ENCODE measurements at places on chromosomes 5 and 9. TPM values are rescaled to one million over a fixed set of nuclear protein-coding genes. Genes with fewer than 3 reads are reported as not detected.

DNA sequence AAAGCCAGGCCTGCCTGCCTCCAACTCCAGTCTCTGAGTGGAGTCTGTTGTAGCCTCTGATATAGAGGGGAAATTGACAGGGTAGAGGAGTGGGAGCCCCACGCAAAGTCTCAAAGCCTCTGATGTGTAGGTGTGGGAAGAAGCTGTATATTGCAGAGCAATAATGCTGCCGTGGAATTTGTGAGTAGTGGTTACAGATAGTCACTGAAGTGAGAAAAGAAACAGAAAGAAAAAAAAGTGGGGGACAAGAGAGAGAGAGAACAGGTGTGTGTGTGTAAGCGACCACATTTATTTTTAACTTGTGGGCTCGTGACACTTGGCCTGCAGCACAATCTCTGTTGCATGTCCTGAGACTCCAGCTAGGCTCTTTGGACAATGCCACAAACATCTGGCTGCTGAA lies 227.8 kb downstream of the NSG2 start:
- H3K4me3 ChIP-seq, result no peak overlapping the region
- no peak overlapping the region for H3K27ac ChIP-seq
- no peak for DNase-seq
- H3K36me3 ChIP-seq, result no peaks in the 10 kb centered on the region
- no peaks in the 10 kb centered on the region for H3K4me1 ChIP-seq

- no peaks in the 10 kb centered on the region for H3K27me3 ChIP-seq
- DNase-seq, result no peak
- H3K4me1 ChIP-seq, result no peaks in the 10 kb centered on the region
- H3K36me3 ChIP-seq, result no peaks in the 10 kb centered on the region
These were observed 499.0 kb downstream of the EBF1 start for GRCh38 chr5:158600679-158601078.

Gene NPR2
- total RNA-seq, result 2.7 TPM

DNA sequence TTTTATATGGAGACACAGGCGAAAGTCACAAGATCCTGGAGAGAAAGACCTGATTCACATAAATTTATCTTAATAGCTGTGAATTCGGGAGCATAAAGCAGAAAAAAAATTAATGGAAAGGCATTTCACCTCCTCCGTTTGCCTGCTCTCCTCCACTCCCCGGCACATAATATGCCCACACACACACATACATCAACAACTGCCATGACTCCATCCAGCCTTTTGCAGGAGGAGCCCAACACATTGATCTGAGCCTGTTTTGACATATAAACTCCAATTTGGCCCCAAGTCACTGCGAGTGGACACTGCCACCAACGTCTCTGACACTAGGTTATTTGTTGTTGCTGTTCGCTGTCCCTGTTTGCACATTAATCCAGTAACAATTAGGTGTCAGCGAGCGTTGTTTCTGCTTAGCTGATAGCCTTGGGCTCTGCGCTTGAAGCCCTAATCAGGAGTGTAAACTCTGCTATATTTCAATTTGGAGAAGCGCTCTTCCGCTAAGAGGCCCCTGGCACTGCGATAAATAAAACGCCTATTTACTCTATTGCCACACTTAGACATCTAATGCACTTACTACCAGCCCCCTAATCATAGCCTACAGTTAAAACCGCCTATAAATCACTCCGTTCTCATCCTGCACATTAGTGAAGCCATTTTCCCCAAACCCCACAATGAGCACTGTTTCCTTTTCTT lies 195.8 kb upstream of the TBCA start:
- peaks cover 7% of the 10 kb centered on the region for H3K27me3 ChIP-seq
- no peak overlapping the region for H3K27ac ChIP-seq
- DNase-seq, result no peak
- no peak overlapping the region for H3K4me3 ChIP-seq
- H3K4me1 ChIP-seq, result no peaks in the 10 kb centered on the region

Gene MRPS2
- 18.3 TPM for total RNA-seq

Gene ANKRD34B
- not detected for total RNA-seq

DNA sequence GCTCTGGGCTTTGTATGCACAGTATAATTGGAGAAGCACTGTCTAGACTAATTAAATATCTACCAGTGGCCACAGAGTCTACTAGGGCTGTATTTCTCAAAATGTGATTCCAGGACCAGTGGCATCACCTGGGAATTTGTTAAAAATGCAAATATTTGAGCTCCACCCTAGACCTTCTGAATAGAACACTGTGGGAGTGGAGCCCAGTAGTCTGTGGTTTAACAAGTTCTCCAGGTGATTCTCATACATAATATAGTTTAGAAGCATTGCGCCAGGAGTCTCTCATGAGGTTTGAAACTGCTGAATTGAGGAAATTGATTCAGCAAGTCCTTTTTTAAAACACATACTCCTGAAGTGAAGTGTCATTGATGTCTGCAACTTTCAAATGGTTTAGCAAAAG lies 74.7 kb downstream of the FCHO2 start:
- H3K36me3 ChIP-seq, result peaks cover 8% of the 10 kb centered on the region
- no peak overlapping the region for H3K27ac ChIP-seq
- no peaks in the 10 kb centered on the region for H3K4me1 ChIP-seq

DNA sequence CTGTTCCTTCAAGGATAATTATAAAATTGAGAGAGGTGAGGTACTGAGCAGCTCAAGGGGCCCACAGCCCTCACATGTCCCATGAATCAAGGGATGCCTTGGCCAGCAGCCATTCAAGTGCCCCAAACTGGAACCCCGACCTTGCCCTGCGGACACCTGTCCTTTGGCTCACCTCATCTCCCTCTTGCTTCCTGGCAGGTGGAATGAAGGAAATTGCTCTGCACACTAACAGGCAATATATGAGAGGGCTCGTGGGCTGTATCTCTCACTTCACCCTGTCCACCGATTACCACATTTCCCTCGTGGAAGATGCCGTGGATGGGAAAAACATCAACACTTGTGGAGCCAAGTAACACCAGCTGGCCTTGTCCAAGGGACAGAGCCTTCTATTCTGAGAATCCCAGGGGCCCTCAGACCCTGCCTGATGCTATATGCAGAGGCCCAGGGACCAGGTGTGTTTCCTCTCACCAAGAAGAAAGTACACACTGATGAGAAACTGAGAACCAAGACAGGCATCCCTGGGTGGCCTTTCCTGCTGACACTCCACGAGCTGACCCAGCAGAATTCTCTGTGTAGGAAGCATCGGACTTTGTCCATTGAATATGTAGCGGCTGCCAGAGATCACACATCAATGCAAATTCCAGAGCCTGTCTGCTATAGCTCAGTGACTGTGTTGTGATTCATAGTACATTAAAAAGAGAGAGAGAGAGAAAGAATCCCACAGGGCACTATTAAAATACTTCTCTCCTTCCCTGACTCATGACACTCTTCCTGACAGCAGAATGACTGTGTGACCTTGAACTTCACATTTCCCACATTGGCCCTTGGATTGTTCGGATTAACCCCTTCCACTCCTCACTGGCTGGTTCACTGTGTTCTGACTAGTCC lies 92.6 kb downstream of the LIFR start:
- H3K36me3 ChIP-seq, result no peaks in the 10 kb centered on the region
- no peaks in the 10 kb centered on the region for H3K27me3 ChIP-seq
- no peaks in the 10 kb centered on the region for H3K4me1 ChIP-seq

Gene TTC23L
- 0.22 TPM for total RNA-seq

Gene TMC1
- not detected for total RNA-seq

DNA sequence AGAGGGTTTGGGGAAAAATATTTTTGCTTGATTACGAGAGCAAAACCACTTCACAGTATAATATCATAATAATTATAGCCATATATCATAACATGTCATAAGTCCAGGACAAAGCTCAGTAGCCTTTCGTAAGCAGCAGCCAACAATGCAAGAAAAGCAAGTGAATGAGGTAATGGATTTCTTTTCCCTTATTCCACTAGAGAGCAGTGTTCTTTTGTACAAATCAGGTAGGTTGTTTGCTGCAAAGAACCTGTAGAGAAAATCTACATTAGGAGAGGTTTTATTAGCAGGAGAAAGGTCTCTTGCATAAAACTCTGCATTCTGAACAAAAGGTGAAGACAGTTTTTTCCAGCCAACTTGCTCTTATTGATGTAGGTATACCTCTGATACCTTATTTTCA lies 1033.4 kb downstream of the TLE4 start:
- no peak overlapping the region for H3K27ac ChIP-seq
- no peaks in the 10 kb centered on the region for H3K27me3 ChIP-seq
- H3K4me1 ChIP-seq, result peaks cover 8% of the 10 kb centered on the region
- no peak overlapping the region for H3K4me3 ChIP-seq
- no peaks in the 10 kb centered on the region for H3K36me3 ChIP-seq
- DNase-seq, result no peak

DNA sequence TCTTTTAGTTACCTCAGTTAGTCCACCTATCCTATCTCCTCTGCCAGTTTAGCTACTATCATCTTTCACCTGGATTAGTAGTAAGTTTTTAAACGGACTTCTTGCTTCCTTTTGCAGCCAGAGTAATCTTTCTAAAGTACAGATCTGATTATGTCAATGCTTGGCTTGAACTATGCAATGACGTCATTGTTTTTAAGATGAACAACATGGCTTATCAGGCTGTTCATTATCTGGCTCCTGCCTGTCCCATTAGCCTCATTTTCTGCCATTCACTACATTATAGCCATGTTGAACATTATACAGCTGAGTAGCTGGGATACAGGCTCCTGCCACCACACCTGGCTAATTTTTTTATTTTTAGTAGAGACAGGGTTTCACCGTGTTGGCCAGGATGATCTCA lies 98.7 kb downstream of the RANBP17 start:
- no peaks in the 10 kb centered on the region for H3K4me1 ChIP-seq
- H3K27ac ChIP-seq, result no peak overlapping the region
- no peak overlapping the region for H3K4me3 ChIP-seq
- no peaks in the 10 kb centered on the region for H3K27me3 ChIP-seq
- no peak for DNase-seq

- H3K36me3 ChIP-seq, result no peaks in the 10 kb centered on the region
- no peak for DNase-seq
- no peaks in the 10 kb centered on the region for H3K4me1 ChIP-seq
- no peak overlapping the region for H3K4me3 ChIP-seq
- H3K27me3 ChIP-seq, result no peaks in the 10 kb centered on the region
These were observed 27.4 kb upstream of the KCNMB1 start for GRCh38 chr5:170416526-170416925.

GRCh38 chr5:5716665-5717064 lies 294.2 kb downstream of the ICE1 start:
- H3K27me3 ChIP-seq, result no peaks in the 10 kb centered on the region
- H3K4me3 ChIP-seq, result no peak overlapping the region
- no peaks in the 10 kb centered on the region for H3K4me1 ChIP-seq
- DNase-seq, result no peak

- no peaks in the 10 kb centered on the region for H3K36me3 ChIP-seq
- H3K4me1 ChIP-seq, result no peaks in the 10 kb centered on the region
- no peaks in the 10 kb centered on the region for H3K27me3 ChIP-seq
- DNase-seq, result no peak
- H3K4me3 ChIP-seq, result no peak overlapping the region
- no peak overlapping the region for H3K27ac ChIP-seq
These were observed 94.1 kb downstream of the SNCAIP start for GRCh38 chr5:122406181-122406580.

DNA sequence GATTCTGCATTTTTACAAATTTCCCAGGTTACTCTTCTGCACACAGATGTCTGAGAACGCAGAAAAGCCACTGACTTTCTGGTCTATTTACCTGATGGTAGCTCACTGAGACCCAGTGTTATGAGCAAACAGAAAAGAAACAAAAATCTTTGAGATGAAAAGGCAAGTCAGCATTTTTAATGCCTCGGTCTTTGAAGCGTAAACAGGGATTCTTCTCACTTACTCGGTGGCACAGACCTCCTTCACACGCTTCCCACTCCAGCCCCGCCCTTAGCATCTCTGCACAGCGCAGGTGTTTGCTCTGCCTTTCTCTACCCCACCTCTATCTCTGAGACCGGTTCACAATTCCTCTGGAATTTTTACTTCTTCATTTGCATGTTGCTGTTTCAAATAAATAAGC lies 195.0 kb upstream of the IRX1 start:
- no peaks in the 10 kb centered on the region for H3K36me3 ChIP-seq
- no peak overlapping the region for H3K27ac ChIP-seq
- no peaks in the 10 kb centered on the region for H3K4me1 ChIP-seq
- H3K27me3 ChIP-seq, result no peaks in the 10 kb centered on the region
- no peak for DNase-seq

DNA sequence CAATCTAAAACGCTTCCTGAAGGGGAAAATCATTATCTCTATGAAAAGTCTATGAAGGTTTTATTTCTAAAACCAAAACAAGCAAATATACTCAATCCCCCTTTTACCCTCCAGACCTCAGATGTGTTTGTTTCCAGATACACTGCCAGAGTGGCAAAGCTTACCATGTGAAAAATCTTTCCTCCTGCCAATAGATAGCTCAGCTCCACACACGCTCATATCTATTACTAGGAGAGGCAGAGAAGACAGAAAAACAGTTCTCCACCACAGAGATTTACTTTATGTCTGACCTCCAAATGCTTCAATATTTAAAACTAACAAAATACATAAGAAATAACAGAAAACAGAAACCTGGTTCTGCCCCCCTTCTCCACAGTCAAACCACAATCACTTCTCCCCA lies 7.0 kb downstream of the IRX2 start:
- H3K27me3 ChIP-seq, result peaks cover 2% of the 10 kb centered on the region
- no peak overlapping the region for H3K4me3 ChIP-seq
- H3K4me1 ChIP-seq, result no peaks in the 10 kb centered on the region
- no peak overlapping the region for H3K27ac ChIP-seq
- H3K36me3 ChIP-seq, result no peaks in the 10 kb centered on the region

Gene LRRC14B
- total RNA-seq, result not detected

- no peaks in the 10 kb centered on the region for H3K27me3 ChIP-seq
- no peak overlapping the region for H3K27ac ChIP-seq
- no peaks in the 10 kb centered on the region for H3K36me3 ChIP-seq
- H3K4me3 ChIP-seq, result no peak overlapping the region
These were observed 29.9 kb upstream of the MEGF10 start for GRCh38 chr5:127260686-127261085.

DNA sequence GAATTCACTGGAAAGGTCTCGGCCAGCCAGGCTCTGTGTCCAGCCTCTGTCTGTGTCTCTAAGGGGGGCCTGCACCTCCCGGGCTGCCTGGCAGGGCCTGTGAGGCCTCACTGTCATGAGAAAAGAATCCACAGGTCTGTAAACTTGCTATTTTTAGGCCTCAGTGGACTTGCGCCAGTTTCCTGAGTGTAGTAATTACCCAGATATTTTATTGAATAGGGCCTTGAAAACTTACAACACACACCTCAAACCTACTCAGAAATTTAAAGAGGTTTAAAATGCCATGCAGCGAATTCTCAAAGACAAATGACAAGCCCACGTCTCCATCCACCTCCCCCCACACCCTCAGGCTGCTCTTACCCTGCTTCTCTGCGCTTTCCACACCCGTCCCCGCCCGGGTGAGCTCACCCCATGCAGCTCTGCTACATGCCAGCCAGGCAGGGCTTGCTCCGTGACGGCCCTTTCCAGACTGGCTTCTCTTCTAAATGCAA lies 8.8 kb upstream of the TENT4A start:
- H3K27me3 ChIP-seq, result no peaks in the 10 kb centered on the region
- H3K4me1 ChIP-seq, result no peaks in the 10 kb centered on the region
- DNase-seq, result no peak
- H3K4me3 ChIP-seq, result no peak overlapping the region
- peak overlapping the region; percentile 67 for H3K27ac ChIP-seq

- H3K36me3 ChIP-seq, result no peaks in the 10 kb centered on the region
- H3K4me3 ChIP-seq, result no peak overlapping the region
- DNase-seq, result no peak
- no peak overlapping the region for H3K27ac ChIP-seq
These were observed 79.4 kb downstream of the FBXL7 start for GRCh38 chr5:15579193-15579990.

- no peaks in the 10 kb centered on the region for H3K27me3 ChIP-seq
- H3K4me1 ChIP-seq, result no peaks in the 10 kb centered on the region
- no peak overlapping the region for H3K4me3 ChIP-seq
- H3K27ac ChIP-seq, result no peak overlapping the region
- H3K36me3 ChIP-seq, result no peaks in the 10 kb centered on the region
- no peak for DNase-seq
These were observed 4.4 kb downstream of the SLC22A4 start for GRCh38 chr5:132298298-132299212.

All from pancreas (tissue), 10 donors.